Activated CD4-positive, alpha-beta T cell treated with anti-CD3 and anti-CD28 coated beads, Interleukin-10, Interleukin-2, amounts not matched to agents 100 ng/mL and 50 ng/mL, durations not matched to agents 16 hours and 8 hours (primary cell): ENCODE measurements at places on chromosomes 2 and 18.

DNA sequence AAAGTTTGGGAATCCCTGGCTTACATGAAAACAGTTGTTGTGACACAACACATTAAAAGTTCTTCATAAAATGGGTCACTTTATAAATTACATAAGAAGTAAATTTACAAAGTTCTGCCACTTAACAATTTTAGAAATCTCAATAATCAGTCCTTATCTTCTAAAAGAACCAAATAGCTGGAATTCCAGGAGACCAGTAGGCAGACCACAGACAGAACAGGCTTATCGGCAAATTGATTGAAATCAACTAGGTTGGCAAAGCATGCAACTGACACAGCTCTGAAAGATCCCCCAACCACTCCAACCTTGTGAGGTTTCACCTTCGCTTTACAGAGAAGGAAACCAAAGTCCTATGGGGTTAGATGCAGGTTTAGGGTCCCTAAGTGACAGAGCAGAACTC, 103.0 kb downstream of the DNER start:
- no peak for DNase-seq

GRCh38 chr2:101310834-101311695, 2.6 kb upstream of the RNF149 start:
- peak; percentile 22 for DNase-seq

GRCh38 chr2:148430101-148430500, 214.4 kb upstream of the EPC2 start:
- no peak for DNase-seq

GRCh38 chr2:219684721-219685689, 57.6 kb downstream of the SLC4A3 start:
- DNase-seq = peak; percentile 56

- no peak for DNase-seq
Observed at GRCh38 chr2:222609381-222609780, 46.5 kb downstream of the FARSB start.

DNA sequence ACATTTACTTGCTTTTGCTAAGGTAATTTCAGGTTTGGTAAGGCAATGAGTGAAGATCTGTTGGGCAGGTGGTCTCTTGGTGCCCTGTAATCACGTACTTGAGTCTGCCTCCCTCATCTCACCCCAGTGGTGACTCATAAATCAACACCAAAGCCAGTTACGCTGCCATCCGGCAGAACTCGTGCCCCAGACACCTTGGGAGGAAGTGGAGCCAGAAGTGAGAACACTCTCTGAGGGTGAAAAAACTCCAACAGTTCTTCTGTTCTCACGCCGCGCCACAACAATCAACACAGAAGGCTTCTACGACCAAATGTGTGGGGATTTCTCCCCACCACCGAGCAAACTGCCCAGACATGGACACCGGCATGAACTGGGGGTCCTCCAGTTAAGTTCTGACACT, 206.2 kb downstream of the ARL4C start:
- peak; percentile 96 for DNase-seq

DNA sequence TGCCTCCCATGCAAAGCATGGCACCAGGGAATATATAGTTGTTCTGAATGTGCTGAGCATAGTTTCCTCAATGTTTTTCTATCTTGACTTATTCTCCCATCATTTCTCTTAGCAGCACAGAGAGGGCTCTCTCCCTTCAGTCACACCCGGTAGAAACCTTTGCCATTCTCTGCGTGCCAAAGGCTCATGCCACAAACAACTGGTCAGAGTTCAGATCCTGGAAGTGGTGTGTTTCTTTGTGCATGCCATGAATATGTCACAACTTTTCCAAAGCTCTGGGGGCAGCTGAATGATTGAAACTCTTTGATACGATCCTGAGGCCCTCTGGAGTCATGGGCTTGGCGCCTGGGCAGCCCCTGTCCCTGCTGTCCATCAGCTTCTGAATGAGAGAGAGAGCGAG, 28.0 kb upstream of the EDAR start:
- DNase-seq = no peak

DNA sequence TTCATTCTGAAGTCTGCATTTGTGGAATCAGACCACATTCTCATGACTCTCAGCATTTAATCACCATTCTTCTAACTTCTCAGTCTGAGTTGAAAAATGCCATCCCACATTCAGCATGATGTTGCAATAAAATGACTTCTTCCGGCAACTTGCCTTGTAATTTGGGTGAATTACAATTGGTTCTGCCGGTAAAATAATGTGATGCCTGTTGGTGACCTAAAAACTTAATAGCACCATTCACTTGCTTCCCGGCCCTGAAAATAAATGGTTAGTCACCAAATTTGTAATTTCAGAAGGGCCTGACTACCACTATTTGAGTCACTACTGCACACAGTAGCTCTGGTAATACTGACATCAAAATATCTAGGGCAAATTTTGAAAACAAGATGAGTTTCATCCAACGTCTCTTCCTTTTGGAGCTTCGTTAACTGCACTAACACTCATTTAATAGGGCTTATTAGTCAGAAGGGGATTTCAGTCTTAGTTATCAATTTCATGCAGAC, 637.1 kb upstream of the CHAC2 start:
- peak; percentile 80 for DNase-seq

GRCh38 chr2:234251326-234252271, 201.1 kb downstream of the SPP2 start:
- no peak for DNase-seq

- no peak for DNase-seq
Observed at GRCh38 chr2:183666031-183666430, 541.8 kb downstream of the NUP35 start.

DNA sequence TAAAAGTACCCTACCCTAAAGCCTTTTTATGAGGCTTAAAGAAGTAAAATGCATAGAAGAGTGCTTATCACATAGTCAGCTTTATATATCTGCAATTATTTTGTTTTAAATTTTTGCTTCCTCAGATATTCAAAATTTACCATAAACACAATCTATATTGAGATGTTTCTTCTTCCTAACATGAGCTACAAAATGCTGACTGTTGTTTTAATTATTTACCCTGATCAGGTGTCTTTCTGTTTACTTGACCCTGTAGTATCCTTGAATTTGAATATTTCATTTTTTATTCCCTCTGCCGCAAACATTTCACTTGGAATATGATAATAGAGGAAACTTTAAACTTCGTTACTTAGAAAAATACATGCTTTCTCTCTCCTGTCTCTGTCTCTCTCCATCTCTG, 147.9 kb downstream of the TMX3 start:
- DNase-seq = no peak

GRCh38 chr18:56003009-56003719, 415.2 kb upstream of the TCF4 start:
- DNase-seq = no peak
